Bronchial epithelial cell (primary cell): ENCODE measurements at places on chromosomes 1 and 21.
A peak's percentile ranks its signal among the peaks of the same experiment; 100 is the strongest.

- DNase-seq: no peak
Measured at GRCh38 chr1:43269627-43270375, at the start of gene TMEM125. TSS of gene TMEM125 (plus strand) at chr1:43269983. CDS start at chr1:43272723, 2,740 bp downstream.

GRCh38 chr1:206449565-206449964 is 20.7 kb upstream of the IKBKE start:
- no peak for DNase-seq

DNA sequence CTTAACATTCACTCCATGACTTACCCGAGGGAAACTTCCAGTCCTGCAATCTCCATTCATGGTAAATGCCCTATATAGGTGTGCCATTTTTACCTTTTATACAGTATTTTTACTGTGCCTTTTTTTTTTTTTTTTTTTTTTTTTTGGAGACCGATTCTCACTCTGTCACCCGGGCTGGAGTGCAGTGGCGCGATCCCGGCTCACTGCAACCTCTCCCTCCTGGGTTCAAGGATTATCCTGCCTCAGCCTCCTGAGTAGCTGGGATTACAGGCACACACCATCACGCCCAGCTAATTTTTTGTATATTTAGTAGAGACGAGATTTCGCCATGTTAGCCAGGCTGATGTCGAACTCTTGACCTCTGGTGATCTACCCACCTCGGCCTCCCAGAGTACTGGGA is 124.4 kb upstream of the PLPPR4 start:
- no peak for DNase-seq

DNA sequence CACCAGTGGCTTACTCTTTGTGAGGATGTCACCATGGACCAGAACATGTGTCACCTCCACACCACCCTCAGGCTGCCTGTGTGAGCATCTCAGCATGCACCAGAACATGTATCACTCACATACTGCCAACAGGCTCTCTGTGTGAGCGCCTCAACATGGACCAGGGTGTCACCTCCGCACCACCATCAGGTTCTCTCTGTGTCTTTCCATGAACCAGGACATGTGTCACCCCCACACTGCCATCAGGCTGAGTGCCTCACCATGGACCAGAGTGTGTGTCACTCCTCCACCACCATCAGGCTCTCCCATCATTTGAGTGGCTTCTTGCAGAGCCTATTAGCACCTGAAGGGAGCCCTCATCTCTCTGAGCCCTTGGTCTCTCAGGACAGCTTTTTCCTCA is 125.2 kb downstream of the ZNF648 start:
- DNase-seq: no peak

GRCh38 chr1:27489501-27489972 is 430 bp downstream of the WASF2 start:
- no peak for DNase-seq

DNA sequence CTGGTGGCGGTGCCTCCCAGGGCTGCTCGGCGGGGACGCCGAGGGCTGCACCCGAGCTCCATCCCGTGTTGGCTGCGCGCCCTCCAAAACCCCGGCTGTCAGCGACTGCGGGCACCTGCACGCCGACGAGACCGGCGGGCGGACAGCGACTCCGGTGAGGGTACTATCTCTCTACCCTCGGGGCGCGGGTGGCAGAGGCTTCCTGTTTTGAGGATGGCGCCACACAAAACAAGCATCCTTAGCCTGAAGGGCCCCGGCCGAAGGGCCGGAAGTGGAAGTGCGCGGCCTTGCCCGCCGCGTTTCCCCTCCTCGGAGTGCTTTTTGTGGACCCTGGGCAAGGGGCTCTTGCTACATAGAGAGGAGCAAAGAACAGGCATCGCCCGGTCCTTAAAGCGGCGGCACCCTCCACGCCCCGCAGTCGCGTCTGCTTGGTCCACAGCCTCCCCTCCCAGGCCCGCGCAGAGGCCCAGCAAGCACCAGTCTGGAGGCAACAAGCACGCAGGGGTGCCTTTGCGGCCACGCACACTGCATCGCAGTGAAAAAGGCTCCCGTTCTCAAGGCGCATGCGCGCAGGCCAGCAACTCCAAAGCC is 561 bp upstream of the COQ8A start:
- DNase-seq: no peak

- DNase-seq: no peak
Measured at GRCh38 chr21:16312321-16312720, 582.5 kb downstream of the USP25 start.

- no peak for DNase-seq
Measured at GRCh38 chr1:116654351-116654750, 13.2 kb downstream of the IGSF3 start.

DNA sequence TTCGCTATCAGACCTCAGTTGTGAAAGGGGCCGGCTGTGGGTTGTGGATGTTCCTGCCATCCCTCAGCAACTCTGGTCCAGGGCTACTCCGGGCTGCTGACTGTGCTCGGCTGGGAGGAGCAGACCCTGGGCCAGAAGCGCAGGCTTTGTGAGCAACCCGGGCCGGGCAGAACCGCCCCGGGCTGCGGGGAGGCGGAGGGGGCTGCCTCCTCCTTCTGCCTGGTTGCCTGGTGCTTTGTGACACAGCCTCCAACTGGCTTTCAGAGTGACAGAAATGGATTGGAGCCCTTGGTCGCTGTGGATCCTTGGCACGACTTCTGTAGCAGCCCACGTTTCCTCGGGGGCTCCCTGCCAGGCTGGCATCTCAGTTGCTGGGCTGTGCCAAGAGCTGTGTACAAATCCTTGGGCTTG is 10.0 kb downstream of the DRAXIN start:
- DNase-seq: no peak

DNA sequence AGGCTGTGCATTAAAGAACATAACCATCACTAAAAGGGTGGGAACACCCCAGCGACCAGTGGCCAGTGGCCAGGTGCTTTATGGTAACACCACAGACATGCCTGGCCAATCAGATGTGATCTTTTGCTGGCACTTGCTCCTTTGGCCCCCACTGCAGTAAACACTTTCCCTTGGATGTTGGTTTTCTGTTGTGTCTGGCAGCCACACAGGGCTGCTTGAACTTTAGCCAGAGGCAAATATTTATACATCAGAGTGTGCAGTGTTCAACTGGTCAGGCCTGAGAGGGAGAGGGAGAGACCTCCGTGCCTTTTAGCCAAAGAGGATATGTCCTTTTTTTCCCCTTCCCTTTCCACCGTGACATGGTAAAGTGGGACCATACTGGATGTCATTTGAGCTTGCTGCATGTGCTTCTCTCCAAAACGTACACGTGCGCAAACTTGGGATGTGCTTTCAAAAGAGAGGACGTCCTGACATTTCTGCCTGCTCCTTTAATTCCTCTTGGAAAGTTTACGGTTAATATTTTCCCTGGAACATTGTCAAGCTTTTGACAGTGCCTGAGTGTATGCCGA is 101.2 kb downstream of the NFIA start:
- peak; percentile 17 for DNase-seq

DNA sequence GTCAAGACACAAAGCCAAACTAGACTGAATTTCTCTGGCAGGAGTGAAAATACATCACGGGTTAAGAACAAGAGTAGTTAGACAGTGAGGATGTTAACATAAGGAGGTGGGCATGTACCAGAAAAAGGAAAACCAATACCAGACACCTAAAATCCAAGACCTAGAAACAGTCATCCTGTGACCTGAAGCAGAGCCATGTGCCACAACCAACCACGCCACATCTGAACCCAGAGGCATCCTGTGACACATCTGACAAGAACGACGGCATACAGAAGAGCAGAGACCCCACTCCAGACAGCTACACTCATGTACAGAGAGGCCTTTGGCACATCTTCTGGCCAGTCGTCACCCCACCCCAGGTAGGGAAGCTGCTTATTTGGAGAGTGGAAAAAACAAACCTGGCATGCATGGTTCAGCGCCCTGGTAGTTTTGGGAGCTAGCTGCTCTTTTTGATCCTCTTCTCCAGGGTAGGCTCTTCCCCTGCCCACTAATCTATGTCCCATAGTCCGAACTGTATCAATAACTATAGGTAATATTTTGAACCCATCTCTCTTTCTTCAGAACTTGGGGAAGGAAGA is 72.1 kb downstream of the SLC45A1 start:
- DNase-seq: no peak

DNA sequence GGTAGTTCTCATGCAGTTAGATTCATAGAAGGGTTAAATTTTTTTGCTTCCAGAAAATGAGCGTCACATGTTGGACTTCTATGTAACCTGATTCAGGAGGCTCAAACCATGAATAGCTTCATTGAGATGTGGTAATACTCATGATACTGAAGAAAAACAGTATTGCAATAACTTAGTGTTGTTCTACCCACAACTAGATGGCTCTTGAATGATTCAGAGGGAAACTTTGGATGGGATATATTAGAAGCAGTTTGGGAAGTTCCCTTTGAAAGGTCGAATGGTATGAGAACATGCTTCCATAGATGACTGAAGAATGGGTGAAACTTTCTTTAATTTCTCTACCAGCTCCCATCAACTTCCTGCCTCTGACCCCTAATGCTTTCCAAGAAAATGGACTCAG is 211.7 kb upstream of the PTGFR start:
- peak; percentile 82 for DNase-seq

- DNase-seq: no peak
Measured at GRCh38 chr1:11520531-11521233, 41.7 kb downstream of the DISP3 start.

DNA sequence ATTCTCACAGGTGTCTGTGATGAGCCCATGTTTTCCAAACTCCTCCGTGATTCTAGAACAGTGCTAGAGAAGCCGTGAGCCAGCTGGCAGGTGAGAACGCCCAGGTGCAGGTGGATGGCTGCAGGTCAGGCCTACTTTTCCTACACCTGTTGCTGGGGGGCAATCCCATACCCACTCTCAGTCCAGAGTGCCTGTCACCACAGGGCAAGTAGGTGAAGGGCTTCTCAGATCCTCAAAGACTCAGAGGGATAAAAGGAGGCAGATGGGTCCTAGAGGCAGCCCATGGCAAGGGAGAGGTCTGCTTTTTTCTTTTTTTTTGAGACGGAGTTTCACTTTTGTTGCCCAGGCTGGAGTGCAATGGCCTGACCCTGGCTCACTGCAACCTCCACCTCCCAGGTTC is 50.7 kb upstream of the H6PD start:
- DNase-seq: no peak

GRCh38 chr1:34763142-34763781 is 3.7 kb downstream of the GJB4 start:
- DNase-seq: peak; percentile 95

DNA sequence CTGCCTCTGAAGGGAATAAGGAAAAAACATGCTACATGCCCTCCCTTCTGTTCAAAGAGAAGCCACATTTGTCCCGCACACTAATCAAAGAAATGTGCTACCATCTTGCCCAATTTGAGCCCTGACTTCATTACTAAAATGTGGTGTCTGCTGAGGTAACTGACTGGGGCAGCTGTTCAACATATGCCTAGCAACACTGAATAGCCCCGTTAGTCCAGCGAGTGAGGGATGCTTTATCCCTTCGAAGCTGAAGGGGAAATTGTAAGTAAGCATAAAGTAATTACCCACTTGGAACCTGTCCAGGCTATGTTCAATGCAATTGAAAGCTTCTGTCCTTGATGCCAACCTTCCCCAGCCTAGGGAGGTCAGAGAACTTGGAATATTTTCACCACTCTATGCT is 310.6 kb downstream of the SEC16B start:
- DNase-seq: no peak

DNA sequence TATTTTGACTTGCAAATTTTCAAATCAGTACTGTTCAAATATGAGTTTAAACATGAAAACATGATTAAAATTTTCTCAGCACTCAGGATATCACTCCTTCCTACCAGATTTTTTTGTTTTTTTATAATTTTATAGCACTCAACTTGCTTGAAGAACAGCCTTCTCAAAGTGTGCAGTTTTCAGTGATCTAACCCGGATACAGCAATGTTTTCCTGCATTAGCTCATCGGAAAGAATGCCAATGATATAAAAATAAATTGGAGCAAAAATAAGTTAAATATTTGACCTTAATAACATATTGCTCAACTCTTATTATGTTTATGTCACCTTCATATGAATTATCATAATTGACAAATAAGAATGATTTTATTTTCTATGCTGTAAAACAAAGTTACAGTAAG is 766.8 kb downstream of the USP25 start:
- DNase-seq: no peak

DNA sequence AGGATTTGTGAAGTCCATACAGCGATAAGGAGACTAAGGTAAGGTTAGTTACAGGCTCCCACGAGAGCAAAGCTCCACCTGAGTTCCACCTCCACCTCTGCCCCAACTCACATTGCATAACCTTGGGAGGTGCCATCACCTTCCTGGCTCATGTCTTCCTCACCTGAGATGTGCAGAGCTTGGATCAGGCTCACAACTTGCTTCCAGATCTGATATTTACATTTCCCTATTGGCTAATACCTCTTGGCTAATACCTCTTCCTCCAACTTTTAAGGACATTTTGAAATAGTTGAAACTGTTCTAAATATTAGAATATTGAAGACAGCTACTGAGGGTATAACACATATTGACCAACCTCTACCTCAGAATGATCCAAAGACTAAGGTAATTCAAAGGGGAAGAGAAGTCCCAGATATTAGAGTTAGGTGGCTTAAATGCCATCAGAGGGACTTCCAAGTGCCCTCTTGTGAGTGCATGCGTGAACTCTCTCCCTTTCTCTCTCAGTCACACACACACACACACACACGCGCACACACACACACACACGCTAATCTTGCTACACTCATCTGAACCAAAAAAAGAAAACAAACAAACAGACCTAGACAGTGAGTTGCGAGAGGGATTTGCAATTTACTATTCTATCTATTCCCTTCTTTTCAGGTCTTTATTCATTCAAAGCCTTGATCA is 134.3 kb downstream of the PLPP3 start:
- DNase-seq: no peak

DNA sequence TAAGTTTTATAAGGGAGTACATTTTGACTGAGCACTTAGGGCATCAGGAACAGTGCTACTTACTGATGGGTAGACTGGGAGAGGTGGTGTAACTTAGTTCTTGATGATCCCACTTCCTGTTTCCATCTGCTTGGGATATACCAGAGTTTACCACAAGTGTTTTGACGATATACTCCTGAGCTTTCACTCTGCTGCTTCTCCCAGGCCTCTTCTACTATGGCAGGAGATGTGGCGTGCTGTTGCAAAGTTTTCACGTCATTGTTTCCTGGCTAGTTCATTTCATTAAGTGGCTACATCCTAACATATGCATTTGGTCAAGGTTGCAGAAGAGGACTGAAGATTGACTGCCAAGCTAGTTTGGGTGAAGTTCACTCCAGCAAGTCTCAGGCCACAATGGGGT is 41.3 kb upstream of the LAMC2 start:
- no peak for DNase-seq
